ENCODE measurements at places on chromosomes 6 and 20.

GRCh38 chr20:39066471-39067242 lies 104.5 kb downstream of the DHX35 start:
- no peak for DNase-seq

GRCh38 chr6:134394208-134394607 lies 76.3 kb upstream of the SGK1 start:
- DNase-seq = no peak

DNA sequence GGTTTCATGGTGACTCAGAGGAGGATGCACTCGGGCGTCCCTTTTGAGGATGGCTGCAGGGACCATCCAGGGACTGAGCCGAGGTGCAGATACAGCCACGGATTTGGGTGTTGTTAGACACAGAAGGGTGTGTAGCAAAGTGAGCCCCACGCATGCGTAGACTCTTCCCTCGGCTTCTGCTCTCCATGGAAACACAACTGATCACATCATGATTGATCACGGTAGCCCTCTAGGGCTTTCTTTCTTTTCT lies 606 bp upstream of the ULBP1 start:
- peak; percentile 23 for DNase-seq

DNA sequence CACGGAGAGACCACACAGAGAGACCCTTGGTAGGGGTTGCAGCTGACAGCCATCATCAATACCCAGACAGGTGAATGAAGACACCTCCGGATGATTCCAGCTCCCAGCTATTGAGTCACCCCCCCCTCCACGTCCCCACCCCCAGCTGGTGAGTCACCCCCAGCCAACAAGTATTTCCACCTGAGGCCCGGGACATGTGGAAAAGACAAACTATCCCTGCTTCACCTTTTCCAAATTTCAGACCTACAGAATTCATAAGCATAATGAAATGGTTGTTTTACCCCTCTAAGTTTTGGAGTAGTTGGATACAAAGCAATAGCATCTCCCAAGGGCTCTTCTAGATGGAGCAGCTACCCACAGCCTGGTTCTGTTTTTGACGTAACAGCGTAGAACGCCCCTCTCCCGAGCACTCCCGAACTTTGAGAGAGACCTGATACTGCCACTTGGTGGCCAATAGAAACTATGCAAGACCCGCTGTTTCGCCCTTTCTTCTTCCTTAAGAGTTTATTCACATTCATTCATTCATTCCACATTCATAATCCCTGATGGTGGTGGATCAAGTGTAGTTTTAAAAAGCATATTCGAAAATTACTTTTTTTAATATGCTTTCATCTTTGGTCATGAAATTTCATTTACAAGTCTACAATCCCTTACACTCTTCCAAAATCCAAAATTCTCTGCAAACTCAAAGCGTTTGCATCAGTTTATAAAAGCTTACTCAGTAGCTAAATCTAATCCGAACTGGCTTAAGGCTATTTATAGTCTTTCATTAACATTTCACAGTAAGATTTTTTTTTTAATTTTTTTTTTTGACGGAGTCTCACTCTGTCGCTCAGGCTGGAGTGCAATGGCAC lies 15.1 kb upstream of the PPP1R16B start:
- no peak for DNase-seq

GRCh38 chr6:28208111-28208659 lies 16.9 kb upstream of the ZSCAN9 start:
- no peak for DNase-seq

DNA sequence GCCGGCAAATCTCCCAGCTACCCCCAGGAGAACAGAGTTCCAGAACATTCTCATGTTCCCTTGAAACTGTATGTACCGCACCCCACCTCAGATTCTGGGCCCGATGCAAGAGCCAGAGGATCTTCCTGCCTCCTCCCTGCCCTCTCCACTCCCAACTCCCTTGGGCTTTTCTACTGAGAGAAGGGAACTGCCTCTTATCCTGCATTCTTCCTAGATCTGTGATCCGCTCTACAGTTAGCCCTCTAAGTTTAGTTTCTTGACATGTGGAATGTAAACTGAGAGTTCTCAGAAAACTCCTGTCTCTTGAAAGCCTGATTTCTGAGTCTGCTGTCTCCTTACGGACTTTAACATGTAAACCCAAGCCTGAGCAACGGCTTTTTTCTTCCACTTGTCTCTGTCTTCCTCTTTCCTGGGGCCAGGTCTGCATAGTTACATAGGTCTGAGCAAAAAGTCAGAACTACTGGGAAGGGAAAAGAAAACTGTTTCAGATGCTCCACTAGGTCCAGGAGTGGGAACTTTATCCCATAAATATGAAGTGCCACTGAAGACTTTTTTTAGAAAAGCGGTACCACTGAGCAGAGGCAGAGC lies 86.5 kb upstream of the TNFAIP3 start:
- DNase-seq = no peak

DNA sequence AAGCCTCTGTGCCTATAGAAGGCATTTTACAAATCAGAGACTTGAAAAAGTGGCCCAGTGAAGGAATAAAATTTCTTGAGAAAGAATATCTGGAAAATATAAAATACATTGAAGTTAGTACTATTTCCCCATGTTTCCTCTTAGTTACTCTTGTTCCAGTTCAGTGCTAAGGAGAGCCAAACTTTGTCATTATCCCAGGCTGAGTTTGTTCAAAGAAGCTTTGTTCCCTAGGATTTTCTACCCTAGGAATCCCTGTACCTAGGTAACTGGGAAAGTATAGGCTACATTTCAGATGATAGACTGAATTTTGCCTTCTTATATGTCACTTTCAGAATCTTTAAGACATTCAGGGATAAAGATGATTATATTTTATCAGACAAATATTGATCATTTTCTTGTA lies 1395.7 kb upstream of the MAP3K7 start:
- no peak for DNase-seq

DNA sequence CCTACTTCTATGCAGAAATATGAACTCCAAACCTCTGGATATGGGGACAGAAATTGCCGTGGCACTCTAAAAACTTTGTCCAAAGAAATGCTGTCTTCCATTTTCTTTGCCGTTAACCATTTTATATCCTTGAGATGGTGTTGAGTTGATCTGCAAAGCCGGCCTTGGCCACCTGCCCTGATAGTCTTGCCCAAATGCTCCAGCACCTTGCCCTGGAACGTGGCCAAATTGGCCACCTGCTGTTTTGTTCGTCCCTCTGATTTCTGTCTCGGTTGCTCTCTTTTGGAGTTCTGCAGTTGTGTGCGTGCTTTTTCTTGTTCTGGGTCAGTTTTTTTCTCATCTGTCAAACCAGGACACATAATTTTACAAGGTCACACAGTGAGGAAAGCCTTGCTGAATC lies 239.7 kb upstream of the GMDS start:
- DNase-seq = no peak

- DNase-seq = no peak
Measured at GRCh38 chr6:45640081-45640491, 262.4 kb upstream of the SUPT3H start.

- DNase-seq = no peak
Measured at GRCh38 chr6:154786144-154786868, 53.1 kb downstream of the SCAF8 start.

DNA sequence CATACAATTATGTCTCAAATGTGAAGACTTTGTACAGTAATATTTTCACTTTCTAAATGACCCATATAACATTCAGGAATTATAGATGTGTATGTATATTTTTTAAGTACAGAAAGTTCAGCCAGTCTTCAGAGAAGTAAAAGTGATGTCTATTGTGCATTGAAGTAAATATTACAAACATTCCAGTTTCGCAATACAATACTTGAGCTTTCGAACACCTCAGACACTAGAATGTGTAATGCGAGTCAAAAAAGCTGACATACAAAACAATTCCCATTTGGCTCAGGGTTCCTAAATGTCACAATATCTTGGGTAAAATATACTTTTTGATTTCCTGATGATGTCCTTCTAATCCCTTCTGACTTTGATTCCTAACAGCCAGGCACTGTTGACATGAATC lies 101.4 kb downstream of the ZNF217 start:
- DNase-seq = no peak

DNA sequence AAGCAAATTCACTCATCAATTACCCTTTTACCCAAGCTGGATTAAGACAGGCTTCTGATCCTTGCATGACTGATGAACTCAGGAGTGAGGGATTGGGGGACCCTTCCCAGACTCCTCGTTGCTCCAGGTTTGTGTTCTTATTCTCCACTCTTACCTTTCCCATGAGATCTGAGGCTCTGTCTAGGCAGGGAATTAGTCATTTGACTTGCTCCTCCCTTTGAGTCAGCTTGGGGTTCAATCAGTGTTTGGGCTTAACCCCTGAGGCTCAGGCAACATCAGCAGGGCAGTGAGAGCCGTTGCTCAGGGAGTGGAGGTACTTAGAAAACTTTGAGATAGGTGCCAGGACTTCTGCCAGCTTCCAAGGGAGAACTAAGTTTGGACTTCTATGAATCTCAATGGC lies 20.7 kb upstream of the TOX2 start:
- no peak for DNase-seq

DNA sequence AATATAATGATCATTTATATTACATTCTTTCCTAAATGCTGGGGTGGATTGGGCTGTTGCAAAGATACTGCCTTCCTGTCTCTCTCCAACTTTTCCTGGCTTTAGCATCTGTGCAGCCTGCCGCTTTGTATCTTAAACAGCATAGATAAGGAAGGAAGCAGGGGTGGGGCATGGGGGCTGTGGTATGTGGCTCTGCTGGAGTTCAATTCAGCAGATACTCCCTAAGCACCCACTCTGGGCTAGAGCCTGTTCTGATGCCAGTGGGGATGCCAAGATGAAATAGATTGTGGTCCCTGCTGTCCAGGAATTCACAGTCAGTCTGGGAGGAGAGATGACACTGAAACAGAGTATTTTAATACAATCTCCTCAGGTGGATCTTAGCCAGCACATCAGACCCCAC lies 56.8 kb downstream of the EIF2S2 start:
- DNase-seq = no peak

- no peak for DNase-seq
Measured at GRCh38 chr20:22711971-22712755, 127.8 kb upstream of the FOXA2 start.

DNA sequence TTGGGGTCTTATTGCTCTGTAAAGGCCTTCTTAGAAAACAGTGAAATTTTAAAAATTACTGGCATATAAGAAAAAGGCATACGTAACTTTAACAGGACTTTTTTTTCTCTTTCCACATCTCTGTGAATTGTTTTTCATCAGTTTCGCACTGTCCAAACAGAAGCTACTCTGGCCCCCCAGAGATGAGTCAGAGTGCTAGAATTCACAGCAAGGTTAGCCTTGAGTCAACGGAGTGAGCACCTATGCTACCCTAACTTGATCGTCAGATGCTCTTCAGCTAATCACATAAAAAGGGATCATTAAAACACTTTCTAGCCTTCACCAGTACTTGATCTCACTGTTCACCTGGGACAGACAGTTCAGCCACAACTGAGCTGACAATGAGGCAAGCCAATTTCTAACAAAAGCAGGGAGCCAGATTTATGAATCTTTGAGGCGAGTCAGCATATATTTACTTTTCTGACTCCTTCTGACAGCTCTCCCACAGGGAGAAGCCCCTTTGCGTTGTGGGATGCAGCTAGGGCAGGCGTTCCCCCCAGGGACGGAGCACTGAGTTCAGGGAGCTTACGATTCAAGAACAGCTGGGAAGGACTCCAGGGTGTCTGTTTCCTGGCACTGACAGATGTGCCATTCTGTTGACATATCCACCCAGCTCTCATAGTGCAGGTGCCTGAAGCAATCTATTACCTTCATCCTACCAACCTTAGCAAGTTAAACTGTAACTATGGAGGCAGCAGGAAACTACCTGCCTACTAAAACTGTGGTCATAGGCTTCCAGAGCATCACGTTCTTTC lies 46.4 kb upstream of the SPDEF start:
- no peak for DNase-seq

DNA sequence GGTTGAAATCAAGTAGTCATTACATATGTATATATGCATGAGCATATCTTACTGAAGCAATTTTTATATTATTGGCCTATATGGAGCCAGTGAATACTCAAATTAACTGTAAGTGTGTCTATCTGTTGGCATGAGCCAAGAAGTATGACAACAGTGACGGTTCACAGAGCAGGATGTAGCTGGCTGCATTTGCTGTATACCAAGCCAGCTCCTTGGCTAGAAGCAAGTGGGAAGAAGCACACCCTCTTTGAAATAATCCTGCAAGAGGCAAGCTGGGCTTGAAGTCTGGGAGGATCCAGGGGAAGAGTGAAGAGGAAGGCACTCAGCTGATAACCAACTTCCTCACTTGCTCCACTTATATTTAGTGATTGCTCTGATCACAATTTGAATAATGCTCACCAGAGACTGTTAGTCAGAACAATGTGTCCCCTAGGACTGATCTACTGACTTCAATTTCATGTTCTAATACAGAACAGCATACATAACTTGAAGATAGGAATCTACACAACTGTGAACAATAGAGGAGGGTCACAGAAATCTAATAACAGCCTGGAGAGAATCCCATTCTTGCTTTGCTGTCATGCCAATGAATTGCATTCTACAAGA lies 497.3 kb downstream of the PRKN start:
- DNase-seq = no peak

GRCh38 chr6:3351105-3351676 lies 92.4 kb downstream of the PSMG4 start:
- DNase-seq = no peak

- no peak for DNase-seq
Measured at GRCh38 chr6:125859727-125860126, 69.0 kb downstream of the NCOA7 start.

GRCh38 chr6:155483858-155484257 lies 28.2 kb upstream of the NOX3 start:
- DNase-seq = no peak

GRCh38 chr6:53431704-53432103 lies 83.0 kb upstream of the ELOVL5 start:
- no peak for DNase-seq

Data from stimulated activated CD4-positive, alpha-beta T cell treated with anti-CD3 and anti-CD28 coated beads, Interleukin-1b, Interleukin-23, amount 100 ng/mL, for 4 hours (primary cell).